Cortex of kidney (tissue), 1 donor: ENCODE measurements at places on chromosomes 12 and 14.

GRCh38 chr12:20440408-20440807 is 72.1 kb downstream of the PDE3A start:
- no peak for DNase-seq

DNA sequence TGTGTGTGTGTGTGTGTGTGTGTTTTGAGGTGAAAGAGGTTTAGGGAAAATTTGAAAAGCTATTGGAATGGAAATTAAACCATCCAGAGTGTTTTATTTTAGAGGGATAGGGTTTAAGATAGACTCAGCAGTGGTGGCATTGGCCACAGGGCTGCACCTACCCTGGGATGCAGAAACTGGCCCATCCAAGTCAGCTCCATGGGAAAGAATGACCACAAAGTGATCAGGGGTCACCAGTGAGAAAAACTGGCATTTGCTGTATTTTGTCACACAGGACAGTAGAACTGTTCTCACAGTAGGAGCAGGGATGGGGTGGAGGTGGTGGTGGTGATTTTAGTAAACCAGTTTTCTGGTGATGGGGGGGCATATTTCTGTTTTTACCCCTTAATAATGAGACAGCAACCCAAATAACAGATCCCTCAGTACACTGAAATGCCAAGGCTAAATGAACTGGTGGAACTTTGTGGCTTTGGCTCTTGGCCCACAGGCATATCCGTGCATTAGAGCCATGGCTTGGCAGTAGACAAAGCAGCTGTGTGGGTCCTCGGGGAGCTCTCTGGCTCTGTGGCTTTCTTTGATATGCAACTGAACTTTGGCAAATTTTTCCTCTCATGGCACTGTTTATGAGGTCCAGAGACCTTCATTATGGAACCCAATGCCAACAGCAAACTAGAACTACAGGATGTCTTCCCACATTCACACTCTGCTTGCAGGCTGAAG is 348.3 kb downstream of the ZFP36L1 start:
- DNase-seq: no peak

GRCh38 chr12:104669851-104670337 is 213.1 kb downstream of the CHST11 start:
- DNase-seq: no peak

DNA sequence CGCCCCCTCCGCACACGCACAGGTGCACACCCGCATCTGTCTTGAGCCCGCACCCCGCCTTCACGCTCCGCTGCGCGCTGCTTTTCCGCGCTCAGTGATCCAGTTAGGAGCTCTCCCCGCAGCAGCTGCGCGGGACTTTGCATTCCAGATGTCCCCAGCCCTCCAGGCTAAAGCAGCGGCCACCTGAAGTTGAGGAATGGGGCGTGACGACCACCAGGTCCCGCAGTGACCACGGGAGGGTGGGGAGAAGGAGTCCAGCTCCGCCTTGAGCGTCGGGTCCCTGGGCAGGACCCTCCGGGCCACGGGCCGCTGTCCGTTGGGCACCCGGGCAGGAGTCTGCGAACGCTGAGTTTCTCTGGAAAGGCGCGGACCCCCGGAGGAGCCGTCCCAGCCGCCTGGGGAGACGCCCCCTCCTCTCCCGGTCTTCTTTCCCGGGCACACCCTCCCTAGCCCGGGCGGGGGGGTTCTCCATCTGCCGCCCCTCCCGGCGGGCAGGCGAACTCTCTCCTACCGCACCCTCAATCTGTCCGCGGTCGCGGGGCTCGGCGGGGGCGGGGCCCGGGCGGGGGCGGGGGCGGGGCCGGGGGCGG is 334 bp upstream of the TMEM132C start:
- DNase-seq: no peak

- DNase-seq: no peak
Measured at GRCh38 chr12:132133952-132134652, 10.0 kb downstream of the DDX51 start.

GRCh38 chr14:32588448-32589320 is 259.6 kb downstream of the AKAP6 start:
- no peak for DNase-seq

DNA sequence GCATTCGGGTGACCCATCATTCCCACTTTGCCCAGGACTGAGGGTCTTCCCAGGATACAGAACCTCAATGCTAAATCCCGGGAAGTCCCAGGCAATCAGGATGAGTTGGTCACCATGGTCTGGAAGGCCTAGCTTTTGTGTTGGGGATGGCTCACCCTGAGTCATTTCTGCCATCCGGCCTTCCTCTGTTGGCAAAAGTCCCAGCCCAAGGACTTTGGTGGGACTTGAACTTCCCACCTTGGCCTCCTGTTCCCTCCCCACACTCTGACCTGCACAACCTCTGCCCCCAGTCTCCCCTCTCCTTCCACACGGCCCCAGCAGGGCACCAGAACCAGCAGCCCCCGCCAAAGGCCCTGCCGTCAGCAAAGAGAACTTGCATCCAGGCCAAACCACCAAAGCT is 24.6 kb upstream of the NCOR2 start:
- DNase-seq: no peak

GRCh38 chr14:94098326-94098992 is 12.1 kb upstream of the IFI27 start:
- DNase-seq: no peak

- DNase-seq: no peak
Measured at GRCh38 chr14:30252151-30252550, 306.8 kb upstream of the G2E3 start.

- no peak for DNase-seq
Measured at GRCh38 chr12:131327521-131328488, 374.1 kb downstream of the ADGRD1 start.

GRCh38 chr14:66174453-66174891 is 311.7 kb upstream of the CCDC196 start:
- no peak for DNase-seq

DNA sequence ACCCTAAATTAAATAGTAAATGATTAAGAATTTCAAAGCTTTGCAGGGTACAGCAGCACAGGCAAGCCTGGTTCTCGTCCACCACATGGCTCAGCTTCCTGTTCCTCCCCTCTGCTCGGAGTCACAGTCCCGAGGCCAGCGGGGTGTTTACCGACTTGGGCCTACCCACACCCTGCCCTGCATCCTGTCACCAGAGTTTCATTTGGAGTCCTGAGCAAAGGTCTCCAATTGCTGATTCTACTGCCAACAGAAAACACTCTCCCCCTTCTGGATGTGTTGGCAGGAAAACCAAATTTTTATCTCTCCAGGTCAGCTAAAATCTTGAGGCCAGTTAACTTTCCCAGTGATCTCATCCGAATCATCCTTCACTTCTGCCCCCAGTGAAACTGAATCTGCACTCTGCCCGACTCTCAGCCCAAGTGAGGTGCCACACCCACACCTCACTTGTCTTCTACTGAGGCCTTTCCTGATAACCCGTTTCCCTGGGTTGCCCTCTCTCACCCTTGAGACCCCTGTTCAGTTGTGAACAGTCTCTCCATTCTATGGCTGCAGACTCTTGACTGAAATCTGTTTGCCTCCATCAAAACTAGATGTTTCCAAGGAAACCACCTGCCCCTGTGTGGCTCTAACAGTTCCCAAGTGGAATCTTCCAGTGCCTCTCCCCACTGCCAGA is 71.2 kb downstream of the VCPKMT start:
- DNase-seq: no peak

- DNase-seq: no peak
Measured at GRCh38 chr14:88962356-88962755, 137.9 kb downstream of the TTC8 start.

DNA sequence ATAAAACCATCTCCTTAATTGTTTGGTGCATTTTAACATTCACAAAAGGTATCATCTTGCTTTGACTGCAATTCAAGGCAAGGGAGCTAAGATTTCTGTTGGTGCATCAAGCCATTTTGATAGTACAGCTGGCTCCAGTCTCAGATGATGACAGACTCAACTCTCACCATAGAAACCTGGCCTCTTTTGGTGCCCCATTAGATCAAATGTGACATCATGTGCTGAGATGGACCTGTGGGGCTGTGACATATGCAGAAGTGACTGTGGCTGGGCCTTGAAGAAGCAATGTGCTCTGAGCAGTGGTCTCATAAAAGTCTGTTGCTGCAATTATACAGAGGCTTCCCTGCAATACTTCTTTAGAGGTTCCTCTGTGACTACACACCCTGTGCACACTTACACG is 88.4 kb downstream of the SLC2A13 start:
- DNase-seq: no peak

DNA sequence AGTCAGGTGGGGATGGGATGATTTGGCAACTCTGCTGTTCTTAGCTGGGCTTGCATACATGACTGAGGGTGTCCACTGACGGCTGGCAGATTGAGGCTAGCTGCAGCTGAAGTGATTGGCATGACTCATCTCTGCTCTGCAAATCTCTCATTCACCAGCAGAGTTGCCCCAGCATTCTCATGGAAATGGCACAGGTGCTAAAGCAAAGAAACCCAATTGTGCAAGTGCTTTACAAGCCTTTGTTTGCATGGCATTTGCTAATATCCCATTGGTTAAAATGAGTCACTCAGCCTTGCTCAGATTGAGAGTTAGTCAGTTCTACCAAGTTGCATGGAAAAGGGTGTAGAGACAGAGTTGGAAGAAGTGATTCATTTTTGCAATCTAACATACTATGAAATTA is 389.7 kb upstream of the FAR2 start:
- DNase-seq: no peak

- no peak for DNase-seq
Measured at GRCh38 chr12:104207416-104208205, 8.0 kb upstream of the TXNRD1 start.

DNA sequence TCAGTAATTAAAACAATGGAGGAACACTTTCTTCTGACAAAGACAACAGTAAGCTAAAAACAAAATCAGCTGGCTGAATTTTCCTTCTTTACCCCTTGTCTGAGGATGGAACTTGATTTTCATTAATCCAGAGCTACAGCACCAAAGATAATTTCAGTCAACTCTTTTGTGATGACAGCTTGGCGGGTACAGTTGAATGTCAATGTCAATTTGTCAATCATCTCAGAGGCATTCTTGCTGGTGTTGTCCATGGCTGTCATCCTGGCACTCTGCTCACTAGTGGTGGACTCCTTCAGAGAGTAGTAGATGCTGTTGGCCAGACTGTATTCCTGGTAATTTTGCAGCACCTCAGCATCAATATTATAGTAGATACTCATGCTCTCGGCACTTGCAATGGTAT is 34.4 kb upstream of the BMP4 start:
- DNase-seq: no peak

GRCh38 chr12:130873825-130874224 is 2.0 kb downstream of the RAN start:
- no peak for DNase-seq

- no peak for DNase-seq
Measured at GRCh38 chr12:2017546-2018337, 13.5 kb upstream of the DCP1B start.

DNA sequence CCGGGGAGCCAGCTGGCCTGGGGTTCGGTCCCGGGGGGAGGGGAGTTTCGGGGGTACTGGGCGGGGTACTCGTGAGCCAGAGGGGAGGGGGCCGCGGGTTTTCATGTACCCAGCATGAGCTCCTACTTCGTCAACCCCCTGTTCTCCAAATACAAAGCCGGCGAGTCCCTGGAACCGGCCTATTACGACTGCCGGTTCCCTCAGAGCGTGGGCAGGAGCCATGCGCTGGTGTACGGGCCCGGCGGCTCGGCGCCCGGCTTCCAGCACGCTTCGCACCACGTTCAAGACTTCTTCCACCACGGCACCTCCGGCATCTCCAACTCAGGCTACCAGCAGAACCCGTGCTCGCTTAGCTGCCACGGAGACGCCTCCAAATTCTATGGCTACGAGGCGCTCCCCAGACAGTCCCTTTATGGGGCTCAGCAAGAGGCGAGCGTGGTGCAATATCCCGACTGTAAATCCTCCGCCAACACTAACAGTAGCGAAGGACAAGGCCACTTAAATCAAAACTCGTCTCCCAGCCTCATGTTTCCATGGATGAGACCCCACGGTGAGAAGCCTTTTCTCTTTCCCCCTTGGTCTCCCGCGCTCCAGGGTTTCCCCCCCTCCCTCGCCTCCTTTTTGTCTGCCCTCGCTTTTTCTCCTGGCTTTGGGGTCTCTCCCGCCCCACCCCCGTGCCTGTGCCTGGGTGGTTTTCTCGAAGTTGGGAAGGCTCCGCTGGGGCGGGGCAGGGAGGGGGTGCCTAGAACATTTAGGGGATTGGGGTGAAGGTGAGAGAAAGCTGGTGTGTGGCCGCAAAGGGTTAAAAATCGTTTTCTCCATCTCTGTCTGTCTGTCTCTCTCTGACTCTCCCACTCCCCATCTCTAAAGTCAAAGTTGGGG is 627 bp downstream of the HOXC8 start:
- DNase-seq: no peak

- DNase-seq: no peak
Measured at GRCh38 chr14:22448035-22448904, 140.8 kb downstream of the DAD1 start.

GRCh38 chr14:86402545-86402944 is 872.6 kb downstream of the FLRT2 start:
- DNase-seq: no peak

GRCh38 chr12:39378341-39378740 is 64.6 kb downstream of the KIF21A start:
- DNase-seq: no peak

GRCh38 chr12:112900298-112901145 is 6.2 kb upstream of the OAS1 start:
- no peak for DNase-seq

GRCh38 chr12:124002654-124003053 is 29.6 kb downstream of the ZNF664 start:
- no peak for DNase-seq

DNA sequence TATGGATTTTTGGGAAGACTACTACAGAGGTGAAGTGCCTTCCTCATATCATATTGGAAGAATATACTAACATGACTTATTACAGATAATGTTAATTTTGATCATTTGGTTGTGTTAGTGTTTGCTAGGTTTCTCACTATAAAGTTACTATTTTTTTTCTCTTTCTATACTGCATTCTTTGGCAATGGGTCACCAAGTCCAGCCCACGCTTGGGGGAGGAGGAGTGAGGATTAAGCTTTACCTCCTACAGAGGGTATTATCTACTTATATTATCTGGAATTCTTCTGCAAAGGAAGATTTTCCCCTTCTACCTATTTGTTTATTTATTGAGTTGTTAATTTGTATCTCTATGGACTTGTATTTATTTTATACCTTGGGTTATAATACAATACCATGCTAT is 31.5 kb downstream of the SCN8A start:
- DNase-seq: no peak

GRCh38 chr12:2692080-2692479 is 102.7 kb upstream of the FKBP4 start:
- no peak for DNase-seq

- no peak for DNase-seq
Measured at GRCh38 chr14:104877066-104877805, 12.2 kb downstream of the CEP170B start.

DNA sequence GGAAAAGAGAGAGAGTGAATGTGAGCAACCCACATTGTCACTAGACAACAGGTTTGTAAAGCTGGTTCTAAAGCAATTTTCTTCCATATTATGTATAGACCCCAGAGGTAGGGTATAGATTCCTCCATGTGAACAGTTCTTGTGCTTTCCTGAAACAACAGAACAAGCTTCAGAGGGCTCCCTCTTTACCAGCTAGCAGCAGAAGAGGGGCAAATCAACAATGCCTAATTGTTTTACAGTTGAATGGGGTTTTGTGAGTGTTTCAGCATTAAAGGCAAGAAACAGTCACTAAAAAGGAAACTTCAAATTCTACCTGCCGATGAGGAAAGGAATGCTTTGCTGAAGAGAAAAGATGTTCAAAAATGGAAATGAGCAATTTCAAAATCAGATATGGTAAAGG is 341.2 kb upstream of the KITLG start:
- DNase-seq: no peak
